ENCODE measurements at places on chromosomes 5 and 9.

DNA sequence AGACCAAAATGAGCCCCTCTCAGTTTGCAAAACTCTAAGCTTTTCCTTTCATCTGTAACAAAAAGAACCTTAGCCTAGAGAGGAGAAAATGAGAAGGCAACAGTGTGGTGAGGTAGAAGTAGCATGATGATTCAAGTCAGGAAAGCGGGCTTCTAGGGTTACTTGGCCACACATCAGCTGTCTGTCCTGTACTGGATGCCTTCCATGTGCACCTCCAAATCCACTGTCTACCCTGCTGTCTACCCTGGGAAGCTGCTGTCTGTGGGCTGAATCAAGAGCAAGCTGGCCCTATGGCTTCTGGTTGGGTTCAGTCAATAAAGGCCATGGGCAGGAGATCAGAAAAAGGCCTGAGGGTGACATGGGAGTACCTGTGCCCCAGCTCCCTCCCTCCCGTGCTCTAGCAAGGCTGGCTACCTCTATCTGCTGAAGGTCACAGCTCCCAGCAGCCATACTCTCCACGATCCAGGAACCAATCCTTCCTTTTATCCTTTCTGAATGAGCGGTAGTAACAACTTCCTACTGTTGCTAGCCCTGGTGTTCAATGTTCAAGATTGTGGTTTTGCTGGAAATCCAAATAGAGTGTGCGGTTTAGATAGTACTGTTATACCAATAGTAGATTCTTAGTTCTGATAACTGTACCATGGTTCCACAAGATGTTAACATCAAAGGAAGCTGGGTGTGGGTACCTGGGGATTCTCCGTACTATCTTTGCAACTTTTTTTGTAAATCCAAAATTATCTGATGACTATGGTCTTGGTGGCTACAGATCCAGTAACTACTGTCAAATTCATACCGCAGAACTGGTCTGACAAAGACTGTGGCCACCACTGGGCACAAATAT lies 191.0 kb downstream of the ESM1 start:
- DNase-seq: no peak

DNA sequence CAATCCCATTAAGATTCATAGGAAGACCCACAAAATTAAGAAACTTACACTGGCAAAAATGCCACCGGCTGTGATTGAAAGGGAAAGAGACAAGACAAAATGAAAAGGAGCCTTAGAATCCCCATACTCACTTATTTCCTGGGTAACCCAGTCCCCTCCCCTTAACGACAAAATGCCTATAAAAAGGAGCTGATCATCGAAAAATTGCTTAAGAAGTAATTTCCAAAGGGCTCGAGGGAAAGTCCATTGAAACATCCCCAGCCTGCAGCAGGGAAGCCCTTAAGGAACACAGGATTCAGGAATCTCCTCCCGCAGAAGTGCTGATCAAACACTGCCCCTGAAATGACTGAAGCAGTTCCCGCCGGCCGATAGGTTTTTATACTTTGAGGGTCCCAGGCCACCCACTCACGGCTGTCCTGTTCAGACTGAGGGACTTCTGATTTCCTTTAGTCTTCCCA lies 677 bp upstream of the ZNF79 start:
- DNase-seq: no peak

- peak; percentile 59 for DNase-seq
These were observed at the start of gene FGFR4 for GRCh38 chr5:177086654-177087397. Gene FGFR4, plus strand, starts transcription at chr5:177086915. Its CDS starts 2,688 bp downstream, at chr5:177089603.

GRCh38 chr5:153952893-153953292 lies 85.8 kb downstream of the FAM114A2 start:
- DNase-seq: no peak

- no peak for DNase-seq
These were observed 11.0 kb downstream of the RGS3 start for GRCh38 chr9:113474360-113475028.

DNA sequence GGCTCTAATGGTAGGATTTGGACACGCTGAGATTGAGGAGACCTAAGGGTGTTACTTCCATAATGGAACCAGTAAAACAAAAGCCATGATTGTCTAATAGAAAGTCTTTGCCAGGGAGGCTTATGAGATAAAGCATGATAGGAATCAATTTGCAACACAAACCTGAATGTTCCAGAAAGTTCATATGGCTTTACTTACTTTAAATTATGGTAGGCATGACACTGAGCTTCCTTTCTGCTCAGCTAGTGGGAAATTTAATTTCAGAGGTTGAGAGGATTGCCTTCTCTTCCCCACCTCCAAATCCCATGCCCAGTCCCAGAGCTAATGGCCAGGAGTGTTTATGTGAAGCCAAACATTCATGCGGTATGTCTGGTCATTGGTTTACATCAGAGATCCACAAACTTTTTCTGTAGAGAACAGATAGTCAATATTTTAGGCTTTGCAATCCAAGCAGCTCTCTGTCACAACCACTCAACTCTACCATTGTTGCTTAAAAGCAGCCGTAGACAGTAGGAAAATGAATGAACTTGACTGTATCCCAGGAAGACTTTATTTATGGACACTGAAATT lies 114.5 kb downstream of the UGCG start:
- DNase-seq: no peak

GRCh38 chr5:35854248-35854647 lies 2.4 kb upstream of the IL7R start:
- peak; percentile 63 for DNase-seq

- peak; percentile 4 for DNase-seq
These were observed 34.8 kb downstream of the BOD1 start for GRCh38 chr5:173581408-173582215.

DNA sequence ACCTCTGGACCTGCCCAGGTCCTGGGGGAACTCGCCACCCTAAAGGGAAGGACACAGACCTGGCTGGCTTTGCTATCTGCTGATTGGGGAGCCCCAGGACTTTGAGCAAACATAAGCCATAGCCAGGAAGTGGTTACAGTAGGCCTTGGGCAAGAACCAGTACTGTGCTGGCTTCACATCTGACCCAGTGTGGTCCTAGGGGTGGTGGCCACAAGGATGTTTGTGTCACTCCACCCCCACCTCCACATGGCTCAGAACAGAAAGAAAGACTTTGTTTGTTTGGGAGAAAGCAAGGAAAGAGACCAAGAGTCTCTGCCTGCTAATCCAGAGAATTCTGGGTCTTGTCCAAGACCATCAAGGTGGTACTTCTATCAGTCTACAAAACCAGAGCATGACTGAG lies 334.2 kb downstream of the SPOCK1 start:
- no peak for DNase-seq

GRCh38 chr5:65663804-65664521 lies 39.1 kb downstream of the SHLD3 start:
- no peak for DNase-seq

- no peak for DNase-seq
These were observed 218.8 kb downstream of the PRR16 start for GRCh38 chr5:120682851-120683250.

DNA sequence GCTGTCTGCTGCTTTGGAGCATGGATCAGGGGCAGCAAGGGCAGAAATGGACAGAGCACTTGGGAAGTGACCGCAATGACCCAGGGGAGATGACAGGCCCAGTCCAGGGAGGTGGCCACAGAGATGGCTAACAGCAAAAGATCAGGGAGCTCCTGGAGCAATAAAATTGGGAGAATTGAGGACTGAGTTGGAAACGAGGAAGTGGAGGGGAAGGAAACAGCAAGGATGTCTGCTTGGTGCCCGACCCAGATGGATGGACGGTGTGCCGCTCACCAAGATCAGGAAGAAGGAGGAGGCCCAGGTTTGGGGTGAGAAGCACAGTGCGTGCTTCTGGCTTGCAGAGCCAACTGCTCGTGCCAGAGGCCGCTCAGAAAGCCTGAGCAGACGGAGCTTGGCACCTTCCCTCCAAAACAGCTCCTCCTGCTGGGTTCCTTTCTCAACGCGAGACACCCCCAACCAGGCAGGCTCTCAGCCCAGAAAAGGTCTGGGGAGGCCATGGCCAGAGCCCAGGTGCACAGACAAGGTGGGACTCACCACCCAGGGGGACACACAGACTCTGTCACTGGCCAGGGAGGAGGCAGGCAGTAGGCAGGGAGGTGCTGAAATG lies 1.7 kb upstream of the SLC34A1 start:
- no peak for DNase-seq

- DNase-seq: no peak
These were observed 96.3 kb upstream of the TNPO1 start for GRCh38 chr5:72720205-72720604.

- no peak for DNase-seq
These were observed 33.5 kb upstream of the DMRT3 start for GRCh38 chr9:942805-943580.

- DNase-seq: no peak
These were observed 101.6 kb upstream of the SSBP2 start for GRCh38 chr5:81852291-81853029.

- no peak for DNase-seq
These were observed 242.0 kb upstream of the TRPM3 start for GRCh38 chr9:71363286-71363961.

- DNase-seq: no peak
These were observed 43.5 kb upstream of the RNF38 start for GRCh38 chr9:36443581-36443980.

DNA sequence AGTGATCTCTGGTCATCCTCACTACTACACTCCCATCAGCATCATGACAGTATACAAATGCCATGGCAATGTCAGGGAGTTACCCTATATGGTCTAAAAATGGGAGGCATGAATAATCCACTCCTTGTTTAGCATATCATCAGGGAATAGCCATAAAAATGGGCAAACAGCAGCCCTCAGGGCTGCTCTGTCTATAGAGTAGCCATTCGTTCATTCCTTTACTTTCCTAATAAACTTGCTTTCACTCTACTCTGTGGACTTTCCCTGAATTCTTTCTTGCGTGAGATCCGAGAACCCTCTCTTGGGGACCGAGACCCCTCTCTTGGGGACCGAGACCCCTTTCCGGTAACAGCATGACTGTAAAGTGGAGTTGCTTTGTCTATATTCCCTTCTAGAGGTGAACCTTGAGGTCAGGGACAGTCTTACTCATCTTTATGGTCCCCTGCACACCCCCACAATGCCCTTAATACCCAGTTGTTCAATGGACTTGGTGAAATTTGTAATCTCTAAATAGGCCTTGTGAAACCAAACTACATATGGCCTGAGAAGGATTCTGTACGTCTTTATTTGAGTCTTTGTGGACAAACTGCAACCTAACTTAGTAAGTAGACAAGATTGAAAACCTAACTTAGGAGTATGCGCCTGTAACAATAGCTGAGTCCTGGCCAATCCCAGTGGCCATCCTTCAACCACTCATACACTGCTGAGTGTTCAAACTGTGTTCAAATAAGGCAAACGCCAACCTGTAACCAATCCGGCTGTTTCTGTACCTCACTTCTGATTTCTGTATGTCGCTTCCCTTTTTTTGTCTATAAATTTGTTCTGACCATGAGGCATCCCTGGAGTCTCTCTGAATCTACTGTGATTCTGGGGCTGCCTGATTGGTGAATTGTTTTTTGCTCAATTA lies 32.3 kb upstream of the UBTD2 start:
- no peak for DNase-seq

- no peak for DNase-seq
These were observed 96.5 kb upstream of the RPS23 start for GRCh38 chr5:82374637-82375036.

Measured in stimulated activated naive CD4-positive, alpha-beta T cell treated with Interleukin-2 at 50 U/mL for 16 hours (primary cell).